ENCODE measurements at places on chromosomes 6 and 20.

- no peak for DNase-seq
These were observed 182.1 kb upstream of the AFDN start for GRCh38 chr6:167644412-167645132.

DNA sequence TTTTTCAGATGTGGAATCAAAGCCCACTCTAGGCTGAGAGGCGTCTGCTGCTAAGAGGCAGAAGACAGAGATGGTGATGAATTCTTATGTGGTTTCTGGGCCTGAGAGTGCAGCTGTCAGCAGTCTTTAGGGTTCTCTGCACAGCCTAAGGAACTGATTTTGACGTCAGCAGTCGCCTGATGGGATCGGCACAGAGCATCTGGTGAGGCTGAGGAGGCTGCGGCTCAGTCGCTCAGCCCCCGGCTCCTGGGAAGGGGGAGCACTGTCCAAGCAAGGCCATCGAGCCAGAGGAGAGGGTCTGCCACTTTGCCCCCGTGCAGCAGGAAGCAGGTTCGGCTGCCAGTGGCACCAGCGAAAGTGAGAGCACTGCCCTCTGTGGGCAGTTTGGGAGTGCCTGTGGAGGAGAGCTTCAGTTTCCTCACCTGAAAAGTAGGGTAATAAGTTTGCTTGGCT lies 92.5 kb downstream of the TCP11 start:
- DNase-seq = no peak

- no peak for DNase-seq
These were observed 260.9 kb downstream of the SLC24A3 start for GRCh38 chr20:19473216-19473921.

GRCh38 chr20:46176739-46177378 lies 58.7 kb downstream of the CD40 start:
- no peak for DNase-seq

DNA sequence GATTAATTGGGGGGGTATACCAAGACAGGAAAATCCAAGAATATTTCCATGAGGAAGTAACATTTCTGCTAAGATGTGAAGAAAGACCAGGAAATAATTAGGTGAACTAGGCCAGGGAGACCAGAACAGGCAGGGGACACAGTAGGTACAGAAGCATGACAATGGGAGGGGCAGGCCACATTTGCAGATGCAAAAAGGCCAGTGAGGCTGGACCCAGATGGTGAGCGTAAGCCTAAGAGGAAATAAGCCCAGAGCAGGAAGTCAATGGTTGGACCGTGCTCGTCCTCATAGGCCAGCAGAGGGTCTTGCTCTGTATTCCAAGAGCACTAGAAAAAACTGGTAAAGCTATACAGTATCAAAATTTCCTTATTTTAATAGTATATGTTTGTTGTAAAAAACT lies 9.4 kb downstream of the CEP162 start:
- no peak for DNase-seq

DNA sequence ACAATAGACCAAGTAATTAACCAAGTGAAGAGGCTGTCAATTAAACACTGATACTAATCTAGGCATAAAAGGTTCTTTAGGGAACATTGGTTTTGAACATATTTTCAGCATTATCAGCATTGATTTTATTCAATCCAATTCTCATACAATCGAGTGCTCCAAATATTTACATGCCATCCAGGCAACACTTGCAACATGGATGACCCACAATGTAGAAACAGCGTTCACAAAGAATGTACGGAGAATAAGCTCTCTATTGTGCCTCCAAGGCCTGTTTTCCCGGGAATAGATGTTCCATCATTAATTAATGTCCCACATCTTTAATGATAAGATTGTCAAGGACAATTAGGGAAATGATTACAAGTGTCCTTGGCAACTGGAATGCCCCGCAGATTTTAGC lies 117.4 kb downstream of the RFX6 start:
- no peak for DNase-seq

DNA sequence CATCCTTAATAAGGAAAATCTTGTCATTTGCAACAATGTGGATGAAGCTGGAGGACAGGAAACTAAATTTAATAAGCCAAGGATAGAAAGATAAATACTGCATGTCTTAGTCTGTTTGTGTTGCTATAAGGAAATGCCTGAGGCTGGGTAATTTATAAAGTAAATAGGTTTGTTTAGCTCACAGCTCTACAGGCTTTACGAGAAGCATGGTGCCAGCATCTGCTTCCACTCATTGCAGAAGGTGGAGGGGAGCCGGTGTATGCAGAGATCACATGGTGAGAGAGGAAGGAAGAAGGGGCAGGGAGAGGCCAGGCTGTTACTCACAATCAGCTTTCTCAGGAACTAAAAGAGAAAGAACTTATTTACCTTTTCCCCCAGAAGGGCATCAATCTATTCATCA lies 118.9 kb upstream of the SMLR1 start:
- peak; percentile 52 for DNase-seq

GRCh38 chr6:169503422-169504152 lies 198.2 kb downstream of the WDR27 start:
- DNase-seq = no peak

GRCh38 chr20:46512943-46513844 lies at the start of gene ZNF334:
ZNF334 (minus strand) TSS chr20:46513559; CDS start chr20:46512102, 1,457 bp downstream.
- no peak for DNase-seq

- no peak for DNase-seq
These were observed 1.5 kb downstream of the BTN3A2 start for GRCh38 chr6:26366504-26366903.

GRCh38 chr6:88538130-88538706 lies 372.1 kb upstream of the CNR1 start:
- DNase-seq = no peak

DNA sequence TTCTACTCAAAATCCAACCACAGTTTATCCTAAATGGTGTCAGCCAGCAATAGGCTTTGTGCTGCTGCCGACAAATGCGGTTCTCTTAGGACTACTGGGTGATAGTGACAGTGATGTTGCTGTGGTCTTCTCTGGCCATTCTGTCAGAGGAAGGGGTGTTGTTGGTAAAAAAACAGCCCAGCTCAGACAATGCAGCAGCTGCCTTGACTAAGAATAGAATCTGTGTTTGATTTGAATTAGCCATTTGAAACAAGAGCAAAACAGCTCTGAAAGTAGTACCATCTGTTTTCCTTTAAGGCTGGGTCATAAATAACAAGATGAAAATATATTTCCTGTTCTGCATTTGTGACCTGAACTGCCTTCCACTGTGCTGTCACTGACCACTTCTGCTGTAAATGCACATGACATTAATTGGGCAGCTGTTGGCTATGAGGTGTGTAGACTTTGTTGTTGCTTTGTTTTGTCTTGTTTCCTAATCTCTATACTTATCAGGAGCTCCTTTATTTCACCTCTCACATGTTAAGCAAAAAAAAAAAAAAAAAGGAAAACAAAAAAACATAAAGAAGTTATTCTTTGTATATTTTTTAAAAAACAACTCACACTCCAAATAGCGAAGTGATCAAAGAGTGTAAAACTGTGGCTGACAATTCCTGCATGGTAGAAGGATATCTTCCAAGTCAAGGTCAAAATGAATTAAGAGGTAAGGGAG lies 497.8 kb upstream of the ARID1B start:
- DNase-seq = peak; percentile 47

DNA sequence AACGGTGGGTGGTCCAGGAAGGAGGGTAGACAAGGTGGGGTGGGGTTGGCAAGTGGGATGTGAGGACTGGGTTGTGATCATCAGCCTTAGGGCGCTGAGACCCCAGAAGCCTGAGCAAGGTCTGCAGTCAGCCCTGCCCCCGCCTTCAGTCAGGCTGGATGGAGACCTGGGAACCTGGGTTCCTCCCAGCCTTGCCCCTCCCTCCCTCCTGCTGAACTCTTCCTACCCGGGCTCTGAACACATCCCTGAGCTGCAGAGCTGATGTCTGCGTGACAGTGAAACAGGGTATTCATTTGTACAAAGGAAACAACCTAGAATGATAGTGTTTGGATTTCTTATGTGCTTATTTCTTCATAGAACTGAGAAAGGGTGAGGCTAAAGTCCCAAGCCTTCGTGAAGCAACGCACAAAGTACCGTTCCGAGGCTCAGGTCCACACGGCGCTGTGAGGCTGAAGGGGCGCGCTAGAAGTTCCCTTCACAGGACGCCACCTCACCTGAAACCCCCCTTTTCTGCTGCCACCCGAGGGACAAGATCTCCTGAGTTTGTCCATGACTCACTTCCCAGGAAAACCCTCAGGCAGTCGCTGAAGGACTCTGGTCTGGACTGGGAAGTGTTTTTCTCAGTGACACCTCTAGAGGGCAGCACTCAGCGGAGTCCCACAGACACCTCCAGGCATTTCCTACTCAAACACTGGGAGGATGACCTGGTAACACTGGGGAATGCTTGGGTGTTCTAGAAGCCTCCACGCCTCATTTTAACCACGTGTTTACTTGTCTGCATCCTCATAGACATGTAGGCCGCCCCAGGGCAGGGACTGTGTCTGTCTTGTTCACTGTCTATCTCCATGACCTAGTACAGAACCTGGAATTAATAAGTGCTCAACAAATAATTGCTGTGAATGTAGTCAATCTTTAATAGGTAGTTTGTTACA lies 1.2 kb downstream of the GSTA5 start:
- DNase-seq = peak; percentile 59

- no peak for DNase-seq
These were observed 19.3 kb upstream of the RGS17 start for GRCh38 chr6:153150371-153150751.

DNA sequence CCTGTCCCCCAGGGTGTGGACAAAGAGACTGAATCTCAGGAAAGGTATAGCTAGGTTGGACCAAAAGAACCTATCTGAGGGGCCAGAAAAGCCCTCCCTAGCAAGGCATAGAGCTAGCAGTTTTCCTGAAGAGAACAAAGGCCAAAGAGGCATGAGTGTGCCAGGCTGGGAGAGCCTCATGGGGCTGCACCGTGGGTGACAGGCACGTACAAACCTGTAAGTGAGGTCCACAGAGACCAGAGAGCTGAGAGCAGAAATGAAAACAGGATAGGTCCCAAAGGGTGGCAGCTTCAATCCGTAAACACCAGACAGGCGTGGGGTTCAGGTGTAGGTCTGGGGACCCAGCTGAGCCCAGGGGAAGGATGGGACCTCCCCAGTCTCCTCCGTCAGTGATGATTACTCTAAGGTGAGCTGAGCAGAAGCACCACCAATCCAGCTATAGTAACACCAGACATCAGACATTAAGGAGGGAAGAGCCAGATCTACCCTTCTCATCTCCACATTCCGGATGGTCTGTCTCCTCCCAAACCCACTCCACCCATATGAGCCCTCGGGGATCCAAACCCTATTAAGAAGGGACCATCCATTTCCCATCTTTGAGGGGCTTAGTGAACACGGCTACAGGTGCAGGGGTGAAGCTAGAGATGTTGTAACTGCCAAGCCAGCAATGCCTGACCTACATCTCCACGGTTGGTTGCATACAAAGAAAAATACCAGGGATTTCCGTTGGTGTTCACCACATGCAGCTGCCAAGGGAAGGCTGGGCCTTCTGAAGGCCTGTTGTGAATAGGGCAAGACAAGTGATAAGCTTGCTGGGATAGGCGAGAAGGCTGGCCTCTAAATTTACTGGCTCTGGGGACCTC lies 38.3 kb downstream of the BCL2L1 start:
- no peak for DNase-seq

- no peak for DNase-seq
These were observed 29.6 kb downstream of the PTK7 start for GRCh38 chr6:43105538-43106222.

DNA sequence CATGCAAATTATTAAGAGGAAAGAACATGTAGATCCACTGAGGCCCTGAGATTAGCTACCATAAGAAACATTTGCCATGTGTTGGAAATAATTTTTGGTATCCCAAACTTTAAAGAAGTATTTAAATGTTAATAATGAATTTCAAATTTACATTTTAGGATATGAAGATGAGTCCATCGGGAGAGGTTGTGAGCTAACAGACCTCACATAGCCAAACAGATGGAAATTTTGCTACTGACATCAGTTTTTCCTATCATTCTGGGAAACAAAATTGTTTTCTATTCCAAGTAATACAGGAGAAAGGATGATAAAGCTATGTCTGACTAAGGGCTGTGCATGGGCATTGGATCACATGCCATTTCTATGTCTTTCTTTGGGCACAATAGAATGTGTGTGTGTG lies 809.6 kb downstream of the TENT5A start:
- no peak for DNase-seq

GRCh38 chr6:9732056-9732455 lies 682.8 kb downstream of the TFAP2A start:
- DNase-seq = no peak

DNA sequence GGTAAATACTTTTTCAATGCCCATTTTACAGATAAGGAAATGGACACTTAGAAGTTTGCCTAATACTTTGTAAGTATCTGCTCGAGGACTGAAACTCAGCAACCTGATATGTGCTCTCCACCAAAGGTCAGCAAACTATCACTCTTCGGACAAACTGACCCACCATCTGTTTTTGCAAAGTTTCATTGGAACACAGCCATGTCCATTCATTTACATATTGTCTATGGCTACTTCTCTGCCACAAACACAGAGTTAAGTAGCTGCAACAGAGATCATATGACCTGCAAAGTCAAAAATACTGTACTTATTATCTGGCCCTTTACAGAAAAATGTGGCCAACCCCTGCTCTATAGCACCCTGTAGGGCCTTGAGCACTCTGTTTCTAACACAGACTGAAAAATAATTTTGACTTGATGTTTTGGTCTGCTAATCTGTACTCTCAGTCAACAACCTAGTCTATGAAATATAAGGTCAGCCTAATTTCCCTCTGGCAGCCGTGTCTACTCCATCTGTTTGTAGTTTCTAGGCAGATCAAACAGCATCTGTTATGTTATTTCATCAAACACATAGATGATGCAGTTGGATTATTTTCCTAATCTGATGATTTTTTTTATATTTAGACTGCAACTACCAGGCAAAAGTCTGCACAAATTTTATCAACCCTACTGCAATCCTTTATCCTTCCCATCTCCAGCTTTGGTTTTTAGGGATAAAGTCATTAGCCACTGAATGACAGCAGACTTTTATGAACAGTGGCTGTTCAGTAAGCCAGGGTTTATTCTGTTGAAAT lies 41.4 kb upstream of the BEND6 start:
- no peak for DNase-seq

GRCh38 chr6:166584853-166585429 lies 1.5 kb downstream of the RAMACL start:
- peak; percentile 51 for DNase-seq

DNA sequence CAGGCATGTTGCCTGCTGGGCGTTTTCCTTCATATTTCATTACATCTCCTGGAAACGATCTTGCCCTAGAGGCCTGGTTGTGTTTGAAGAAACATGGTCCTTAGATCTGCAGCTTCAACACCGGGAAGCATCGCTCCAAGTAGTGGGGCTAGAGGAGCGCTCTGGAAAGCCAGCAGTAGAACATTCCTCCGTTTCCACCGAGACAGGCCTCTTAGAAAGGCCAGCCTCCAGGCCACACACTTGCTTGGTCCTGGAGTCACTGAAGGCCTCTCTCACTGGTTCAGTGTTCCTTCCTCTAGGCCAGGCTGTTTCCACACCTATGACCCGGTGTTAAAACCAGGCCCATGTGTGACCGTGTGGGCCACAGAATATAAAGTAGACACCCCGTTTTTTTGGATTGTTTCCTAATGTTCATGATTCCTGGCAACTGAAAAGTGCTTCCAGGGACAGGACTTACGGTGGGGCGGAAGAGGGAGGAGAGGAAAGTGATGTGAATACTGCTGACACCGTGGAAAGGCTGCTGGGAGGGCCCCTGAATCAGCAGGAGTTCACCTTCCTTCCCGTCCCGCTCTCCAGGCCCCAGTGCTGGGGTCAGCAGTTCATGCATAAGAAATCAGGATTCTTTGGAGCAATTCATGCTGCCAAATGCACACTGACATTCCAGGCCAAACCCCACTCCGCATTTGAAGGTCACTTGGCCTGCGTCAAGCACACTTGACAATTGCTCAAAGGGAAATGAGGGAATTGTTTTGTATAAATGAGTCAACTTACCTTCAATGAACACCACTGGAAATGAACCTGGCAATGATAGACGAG lies 83.8 kb downstream of the IYD start:
- DNase-seq = no peak
